NCI-H1105 (cell line): ENCODE measurements at places on chromosomes 3 and 15.

- DNase-seq: no peak
Observed at GRCh38 chr15:90933301-90933700, 952 bp upstream of the HDDC3 start.

GRCh38 chr15:58387130-58387529, 44.7 kb upstream of the LIPC start:
- DNase-seq: no peak

DNA sequence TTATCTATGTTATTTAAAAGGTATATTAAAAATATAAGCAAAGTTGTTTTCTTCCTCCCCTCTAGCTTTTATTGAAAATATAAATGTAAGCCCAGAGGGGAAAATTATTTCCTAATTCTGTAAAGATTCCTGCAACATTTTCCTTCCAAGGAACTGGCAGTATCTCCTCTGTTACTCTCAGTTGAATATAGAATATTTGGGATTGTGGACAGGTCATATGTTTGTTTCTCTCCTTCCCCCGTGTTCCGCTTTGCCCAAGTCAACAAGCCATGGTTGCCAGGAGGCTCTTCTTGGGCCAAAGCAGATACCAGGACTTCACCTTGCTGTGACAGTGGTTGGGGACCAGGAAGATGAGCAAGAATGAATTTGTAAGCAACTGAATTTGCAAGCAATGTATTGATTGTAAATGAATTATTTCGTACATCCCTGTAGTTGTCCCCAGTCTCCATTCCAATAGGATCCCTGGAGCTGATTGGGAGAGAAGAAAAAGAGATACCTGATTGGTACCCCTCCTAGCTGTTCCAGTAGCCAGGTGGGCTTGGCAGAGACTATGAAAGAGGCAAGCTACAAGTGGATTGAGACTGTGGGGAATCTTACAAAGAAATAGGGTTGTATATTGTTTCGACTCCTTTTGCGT, 130.8 kb downstream of the FNDC3B start:
- no peak for DNase-seq

- no peak for DNase-seq
Observed at GRCh38 chr15:48579945-48580671, 65.4 kb downstream of the FBN1 start.
